Esophagus squamous epithelium (tissue), 5 donors: ENCODE measurements at places on chromosomes 1 and 21.

DNA sequence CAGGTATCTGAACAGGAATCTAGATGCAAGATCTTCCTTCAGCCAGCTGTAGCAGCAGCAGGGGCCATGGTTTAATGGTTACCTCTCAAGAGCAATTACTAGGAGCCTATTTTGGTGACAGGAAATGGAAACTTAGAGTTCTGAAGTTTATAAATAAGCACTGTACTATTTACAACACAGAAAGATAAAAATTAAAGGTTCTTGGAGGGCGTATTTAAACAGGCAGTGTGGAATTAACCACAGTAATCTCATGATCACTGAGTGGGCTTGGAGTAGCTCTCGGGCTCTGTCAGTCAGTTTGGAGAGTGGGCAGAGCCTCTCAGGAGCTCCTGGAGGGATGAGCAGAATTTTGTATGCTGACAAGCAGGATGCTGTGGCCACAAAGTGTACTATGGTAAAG is 10.2 kb upstream of the FCRL5 start:
- no peak for DNase-seq

DNA sequence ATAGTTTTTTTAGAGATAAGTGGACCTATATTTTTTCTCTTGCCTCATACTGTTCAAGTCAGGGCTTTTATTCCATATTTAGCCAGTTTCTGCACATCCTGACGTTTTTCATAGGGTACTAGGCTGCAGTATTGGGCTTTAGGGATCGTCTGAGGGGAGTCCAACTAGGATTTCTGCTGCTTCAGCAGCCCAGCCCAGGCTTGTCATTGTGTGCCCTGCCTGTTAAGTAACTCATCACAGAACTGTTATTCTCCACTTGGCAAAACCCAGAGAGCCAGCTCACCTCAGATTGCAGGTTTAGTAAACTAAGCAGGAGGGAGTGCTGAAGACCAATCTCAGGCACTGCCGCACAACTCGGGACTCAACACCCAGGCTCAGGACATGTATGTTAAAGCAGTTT is 2.8 kb downstream of the GALNT2 start:
- no peak for DNase-seq

DNA sequence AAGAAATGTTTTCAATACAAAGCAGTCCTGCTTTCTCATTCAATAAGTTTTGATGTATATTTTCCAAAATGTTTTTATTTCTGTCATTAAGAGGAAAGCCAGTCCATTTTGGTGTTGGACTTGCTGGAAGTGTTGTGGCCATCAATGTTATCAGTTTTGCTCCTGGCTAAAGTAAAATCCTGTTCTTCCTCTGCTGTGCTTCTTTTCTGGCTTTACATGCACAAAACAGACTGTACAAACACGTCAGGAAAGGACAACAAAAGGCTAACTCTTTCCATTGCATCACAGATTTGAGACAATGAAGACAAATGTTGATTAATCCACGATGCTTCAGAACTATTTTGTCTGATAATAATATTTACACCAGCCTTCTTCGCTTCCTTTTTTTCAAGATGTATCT is 735.4 kb downstream of the LTN1 start:
- no peak for DNase-seq

GRCh38 chr1:78884685-78885452 is 121.7 kb downstream of the ADGRL4 start:
- no peak for DNase-seq

DNA sequence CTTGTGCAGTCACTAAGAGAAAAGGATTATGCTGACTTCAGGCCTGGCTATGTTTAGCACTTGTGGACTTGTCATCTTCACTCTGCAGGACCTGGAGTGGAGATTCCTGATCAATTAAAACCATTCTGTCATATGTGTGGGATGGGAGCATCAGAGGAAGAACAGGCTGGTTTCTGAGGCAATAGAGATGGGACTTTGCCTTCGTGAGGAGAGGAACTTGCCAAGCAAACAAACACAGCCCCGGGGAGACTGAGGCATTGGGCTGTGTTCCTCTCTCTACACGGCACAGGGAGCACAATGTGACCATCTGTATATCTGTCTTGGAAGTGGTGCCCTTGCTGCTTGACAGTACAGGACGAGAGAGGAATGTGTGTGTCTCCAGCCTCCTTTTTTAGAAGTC is 23.1 kb downstream of the VASH2 start:
- DNase-seq: no peak

DNA sequence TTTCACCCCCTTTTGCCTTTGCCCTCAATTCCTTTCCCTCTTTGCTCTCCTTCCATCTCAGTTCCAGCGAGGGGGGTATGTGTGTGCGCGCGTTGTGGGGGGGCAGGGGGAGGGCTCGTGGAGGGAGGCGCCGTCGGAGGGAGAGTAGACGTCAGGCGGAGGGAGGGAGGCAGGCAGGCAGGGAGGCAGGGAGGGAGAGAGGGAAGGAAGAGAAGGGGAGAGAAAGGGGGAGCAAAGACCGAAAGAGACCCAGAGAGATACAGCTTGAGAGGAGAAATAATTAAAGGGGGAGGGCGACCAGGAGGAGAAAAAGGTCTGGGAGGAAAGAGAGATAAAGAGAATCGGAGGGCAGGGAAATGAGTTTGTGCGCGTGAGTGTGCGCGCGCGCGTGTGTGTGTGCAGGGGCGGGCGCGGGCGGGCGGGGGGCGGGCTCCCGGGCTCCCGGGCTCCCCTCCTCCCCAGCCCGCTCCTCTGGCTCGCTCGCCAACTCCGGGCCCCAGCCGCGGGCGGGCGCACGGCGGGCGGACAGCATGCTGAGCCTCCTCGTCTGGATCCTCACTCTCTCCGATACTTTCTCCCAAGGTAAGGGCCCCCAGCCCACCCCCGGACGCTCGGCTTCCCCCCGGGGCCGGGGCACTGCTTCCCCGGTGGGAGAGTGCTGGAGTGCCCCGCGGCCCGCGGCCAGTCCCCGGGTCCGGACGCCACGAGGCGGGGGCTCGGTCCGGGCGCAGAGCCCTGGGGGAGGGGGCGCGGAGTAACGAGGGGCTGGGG is at the start of gene KIRREL1:
TSS of gene KIRREL1 (plus strand) at position 499 of the 771 bp plus-strand sequence. CDS start at position 531, 32 bp downstream.
- DNase-seq: no peak

DNA sequence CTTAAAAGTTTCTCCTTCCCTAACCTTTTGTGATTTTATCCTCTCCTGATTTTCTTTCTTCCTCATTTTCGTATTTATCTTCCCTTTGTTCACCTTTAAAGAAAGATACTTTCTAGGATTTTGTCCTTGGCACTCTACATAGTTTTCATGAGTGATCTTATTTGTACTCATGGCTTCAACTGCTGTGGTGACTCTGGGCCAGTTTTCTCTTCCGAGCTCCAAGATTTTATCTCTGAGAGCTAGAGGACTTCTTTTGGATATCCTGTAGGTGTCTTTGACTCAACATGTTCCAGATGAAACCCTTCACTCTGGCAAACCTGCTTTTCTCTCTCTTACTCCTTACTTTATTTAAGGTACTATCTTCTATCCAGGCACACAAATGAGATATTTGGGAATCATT is 53.7 kb upstream of the MACF1 start:
- no peak for DNase-seq

DNA sequence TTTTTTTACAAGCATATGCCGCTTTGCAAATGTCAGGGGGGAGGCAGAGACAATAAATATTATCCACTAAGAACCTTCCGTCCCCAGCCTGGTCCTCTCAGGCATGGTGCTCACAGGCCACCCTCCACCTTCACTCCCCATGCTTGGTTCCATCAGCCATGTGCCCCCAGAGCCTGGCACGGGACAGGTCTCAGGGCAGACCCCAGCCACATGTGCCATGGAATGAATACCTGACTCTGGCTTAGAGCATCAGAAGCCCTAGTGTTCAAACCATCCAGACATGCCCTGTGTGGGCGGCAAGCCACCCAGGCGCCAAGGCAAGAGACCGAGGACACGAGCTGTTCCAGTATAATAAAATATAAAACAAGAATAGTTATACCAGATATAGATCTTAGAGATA is 5.4 kb downstream of the LSS start:
- no peak for DNase-seq

- no peak for DNase-seq
Observed at GRCh38 chr1:83725735-83726360, 273.1 kb downstream of the TTLL7 start.

DNA sequence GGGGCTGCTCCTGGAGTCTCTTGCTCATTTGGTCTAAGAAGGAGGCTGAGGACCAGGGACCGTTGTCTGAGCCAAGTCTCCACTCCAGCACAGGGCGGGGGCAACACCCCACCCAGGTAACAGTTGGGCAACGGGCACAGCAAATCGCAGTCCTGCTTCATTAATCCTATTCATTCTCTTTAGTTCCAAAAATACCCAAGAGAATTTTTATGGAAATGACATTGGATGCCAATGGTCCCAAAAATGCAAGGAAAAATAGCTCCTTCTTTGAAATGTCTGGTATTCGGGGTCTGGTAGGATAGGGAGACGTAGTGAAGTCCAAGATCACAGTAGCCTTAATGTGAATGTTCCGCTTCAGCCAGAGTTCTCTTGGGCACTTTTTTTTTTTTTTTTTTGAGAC is 74.0 kb downstream of the ATP5PO start:
- no peak for DNase-seq

- DNase-seq: no peak
Observed at GRCh38 chr1:50091068-50091467, 17.7 kb upstream of the ELAVL4 start.

DNA sequence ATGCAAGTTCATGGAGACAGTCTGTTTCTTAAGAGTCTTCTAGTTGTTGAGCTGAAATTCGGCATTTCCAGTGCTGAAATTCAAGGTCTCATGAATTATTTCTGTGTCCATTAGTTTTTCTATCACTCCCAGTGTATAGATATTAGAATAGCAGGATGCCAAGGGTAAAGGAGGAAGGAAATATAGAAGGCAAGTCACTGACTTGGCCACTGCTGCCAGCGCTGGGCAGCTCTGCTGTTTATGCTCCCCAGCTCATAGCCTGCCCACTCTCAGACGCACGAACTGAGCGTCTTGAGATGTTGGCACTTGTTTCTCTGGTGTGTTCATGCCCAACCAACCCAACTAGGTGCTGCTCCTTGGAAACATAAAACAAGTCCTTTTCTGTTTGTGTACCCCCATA is 110.1 kb downstream of the SLC45A1 start:
- DNase-seq: no peak

- DNase-seq: no peak
Observed at GRCh38 chr1:70034403-70034802, 171.0 kb downstream of the LRRC40 start.

GRCh38 chr1:6009120-6010040 is 17.2 kb upstream of the NPHP4 start:
- no peak for DNase-seq

DNA sequence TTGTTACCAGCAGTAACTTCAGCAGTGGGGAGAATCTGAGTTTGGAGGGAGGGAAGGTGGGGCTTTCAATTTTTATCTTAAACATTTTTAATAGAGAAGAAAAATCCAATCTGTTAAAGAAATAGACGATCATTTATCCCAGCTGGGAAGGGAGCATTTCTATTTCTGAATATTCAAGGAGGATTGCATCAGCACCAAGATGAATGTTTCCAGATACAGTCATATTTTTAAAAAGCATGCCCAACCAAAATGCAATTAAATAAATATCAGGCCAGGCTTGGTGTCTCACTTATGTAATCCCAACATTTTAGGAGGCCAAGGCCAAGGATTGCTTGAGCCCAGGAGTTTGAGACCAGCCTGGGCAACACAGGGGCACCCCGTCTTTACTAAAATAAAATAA is 1.7 kb upstream of the ATP1A4 start:
- DNase-seq: no peak

GRCh38 chr21:16587681-16588375 is 858.0 kb downstream of the USP25 start:
- DNase-seq: no peak

DNA sequence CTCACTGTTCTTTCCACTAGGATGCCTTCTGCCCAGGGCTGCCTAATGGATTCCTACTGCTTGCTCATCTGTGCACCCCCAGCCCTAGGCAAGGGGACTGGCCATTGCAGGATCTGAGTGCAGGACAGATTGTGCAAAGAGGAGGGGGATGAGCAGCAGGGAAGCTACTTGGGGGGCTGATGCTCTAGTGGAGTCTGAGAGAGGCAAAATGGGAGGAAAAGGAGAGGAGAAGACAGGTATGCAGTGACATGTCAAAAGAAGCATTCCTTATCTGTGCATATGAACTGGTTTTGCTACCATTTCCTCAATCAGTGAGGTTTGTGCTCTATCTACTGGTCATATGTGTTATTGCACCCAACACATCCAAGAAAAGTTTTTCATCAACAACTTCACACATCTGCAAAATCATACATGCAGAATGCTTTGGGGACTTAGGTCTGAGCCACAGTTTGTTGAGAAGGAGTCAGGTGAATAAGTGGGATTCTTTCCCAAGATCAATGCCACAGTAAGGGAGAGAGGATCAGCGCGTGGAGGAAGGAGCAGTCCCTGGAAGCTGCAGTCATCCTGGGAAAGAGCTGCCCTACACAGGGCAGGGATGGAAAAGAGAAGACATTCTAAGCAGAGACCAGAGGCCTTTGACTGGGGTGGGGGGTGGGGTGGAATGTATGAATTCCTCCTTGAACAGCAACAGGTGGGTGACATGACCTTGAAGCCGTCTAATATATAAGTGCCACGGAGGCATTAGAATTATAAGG is 14.4 kb downstream of the SLC5A9 start:
- no peak for DNase-seq

GRCh38 chr1:181175356-181175910 is 86.9 kb downstream of the IER5 start:
- DNase-seq: no peak

GRCh38 chr1:109770331-109771095 is 6.8 kb upstream of the EPS8L3 start:
- DNase-seq: no peak

- DNase-seq: no peak
Observed at GRCh38 chr1:30740251-30741238, 17.0 kb downstream of the LAPTM5 start.

- DNase-seq: no peak
Observed at GRCh38 chr1:3717715-3718601, 34.3 kb upstream of the CCDC27 start.

DNA sequence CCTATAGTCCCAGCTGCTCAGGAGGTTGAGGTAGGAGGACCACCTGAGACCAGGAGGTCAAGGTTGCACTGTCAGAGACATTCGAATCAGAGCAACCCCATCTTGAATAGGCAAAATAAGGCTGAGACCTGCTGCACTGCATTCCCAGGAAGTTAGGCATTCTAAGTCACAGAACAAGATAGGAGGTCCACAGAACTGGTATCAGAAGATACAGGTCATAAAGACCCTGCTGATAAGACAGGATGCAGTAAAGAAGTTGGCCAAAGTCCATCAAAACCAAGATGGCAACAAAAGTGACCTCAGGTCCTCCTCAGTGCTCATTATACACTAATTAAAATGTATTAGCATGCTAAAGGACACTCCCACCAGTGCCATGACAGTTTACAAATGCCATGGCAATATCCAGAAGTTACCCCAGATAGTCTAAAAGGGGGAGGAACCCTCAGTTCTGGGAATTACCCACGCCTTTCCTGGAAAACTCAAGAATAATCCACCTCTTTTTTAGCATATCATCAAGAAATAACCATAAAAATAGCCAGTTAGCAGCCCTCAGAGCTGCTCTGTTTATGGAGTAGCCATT is 65.2 kb upstream of the KLHDC7A start:
- DNase-seq: no peak

- no peak for DNase-seq
Observed at GRCh38 chr1:85494904-85495266, 29.9 kb upstream of the DDAH1 start.

GRCh38 chr1:115330480-115331013 is 7.5 kb downstream of the NGF start:
- no peak for DNase-seq
